ENCODE measurements at places on chromosomes 6 and 20.
A peak's percentile ranks its signal among the peaks of the same experiment; 100 is the strongest.

DNA sequence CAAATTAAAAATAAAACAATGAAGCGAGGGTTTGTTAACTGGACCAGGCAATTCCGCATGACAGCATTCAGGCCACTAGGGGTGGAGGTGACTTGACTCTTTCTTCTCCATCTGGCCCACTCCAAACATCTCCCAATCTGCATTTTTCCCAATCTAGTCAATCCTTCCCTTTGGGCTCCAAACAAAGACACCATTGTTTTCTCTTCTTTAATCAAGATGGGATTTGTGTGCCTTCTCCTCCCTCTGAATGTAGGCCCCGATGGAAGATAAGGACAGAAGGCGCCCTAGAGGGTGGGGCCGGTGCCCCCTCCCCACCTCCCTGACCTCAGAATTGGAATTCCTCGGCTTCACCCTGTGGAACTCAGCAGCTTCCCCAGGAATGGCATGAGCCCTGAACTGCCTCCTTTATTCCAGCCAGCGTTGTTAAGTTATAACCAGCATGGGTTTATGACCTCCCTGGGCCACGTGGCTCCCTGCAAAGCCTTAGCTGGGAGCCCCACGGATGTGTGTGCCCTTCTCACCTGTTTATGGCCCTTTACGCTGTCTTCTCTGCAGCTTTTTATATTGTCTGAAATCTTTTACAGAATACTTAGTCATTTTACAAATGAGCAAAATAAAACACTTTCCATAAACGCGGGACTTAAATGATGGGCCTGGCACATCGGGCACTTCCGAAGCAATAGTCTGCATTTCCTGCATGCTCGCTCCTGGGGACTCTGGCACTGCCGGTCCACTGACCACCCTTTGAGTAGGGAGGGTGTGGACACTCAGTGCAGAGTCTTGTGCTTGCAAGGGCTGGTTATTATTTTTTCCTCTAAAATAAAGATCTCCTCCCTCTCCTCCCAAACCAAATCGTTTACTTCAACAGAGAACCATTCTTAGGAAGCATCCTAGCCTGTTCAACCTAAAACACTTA, 24.5 kb downstream of the OVOL2 start:
- no peak for DNase-seq

DNA sequence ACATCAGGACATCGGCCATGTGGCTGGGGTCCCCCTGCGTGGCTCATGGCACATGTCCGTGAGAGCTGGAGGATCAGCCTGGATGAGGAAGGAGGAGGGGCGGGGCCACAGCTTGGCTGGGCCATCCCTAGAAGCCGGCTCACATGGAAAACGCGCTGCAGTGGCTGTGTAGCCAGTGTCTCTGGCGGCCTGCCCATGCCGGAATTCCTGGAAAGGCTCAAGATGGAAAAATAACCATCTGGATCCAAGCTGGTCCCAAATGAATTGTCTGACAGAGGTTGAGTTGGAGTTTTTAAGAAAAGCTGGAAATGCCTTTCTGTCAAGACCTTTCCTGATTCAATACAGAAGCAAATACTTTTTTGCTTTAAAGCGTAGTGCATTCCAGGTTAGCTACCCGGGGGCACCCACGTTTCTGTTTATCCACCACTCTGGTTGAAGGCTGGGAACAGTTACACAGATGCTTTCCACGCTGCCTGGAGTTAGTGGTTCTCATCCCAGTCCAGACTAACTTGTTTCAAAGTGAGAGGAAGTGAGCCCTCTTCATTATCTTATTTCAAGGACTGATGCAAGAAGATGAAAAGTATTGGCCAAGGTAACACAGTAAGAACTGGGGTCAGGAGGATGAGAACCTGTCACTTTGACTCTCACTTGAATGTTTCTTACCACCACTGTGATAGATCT, 99.0 kb downstream of the GMPR start:
- peak; percentile 71 for DNase-seq

- DNase-seq = peak; percentile 45
Measured at GRCh38 chr6:41546866-41547798, 951 bp downstream of the FOXP4 start.

DNA sequence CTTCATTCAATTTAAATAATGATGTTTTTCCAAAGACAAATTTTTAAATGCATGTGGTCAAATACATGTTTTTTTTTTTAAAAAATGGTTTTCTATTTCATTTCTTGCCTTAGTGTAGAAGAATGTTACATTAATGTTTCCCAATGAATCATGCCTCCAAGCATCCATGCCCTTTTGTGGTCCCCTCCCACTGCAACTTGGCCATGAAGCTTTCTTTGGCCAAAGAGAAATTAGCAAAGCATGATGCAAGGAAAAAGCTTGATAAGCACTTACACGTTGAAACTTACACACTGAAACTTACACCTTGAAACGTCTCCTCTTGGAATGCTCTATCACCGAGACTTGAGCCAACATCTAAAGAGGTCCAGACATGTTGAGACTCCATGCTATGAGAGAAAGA, 93.0 kb upstream of the ELOVL5 start:
- DNase-seq = peak; percentile 62

DNA sequence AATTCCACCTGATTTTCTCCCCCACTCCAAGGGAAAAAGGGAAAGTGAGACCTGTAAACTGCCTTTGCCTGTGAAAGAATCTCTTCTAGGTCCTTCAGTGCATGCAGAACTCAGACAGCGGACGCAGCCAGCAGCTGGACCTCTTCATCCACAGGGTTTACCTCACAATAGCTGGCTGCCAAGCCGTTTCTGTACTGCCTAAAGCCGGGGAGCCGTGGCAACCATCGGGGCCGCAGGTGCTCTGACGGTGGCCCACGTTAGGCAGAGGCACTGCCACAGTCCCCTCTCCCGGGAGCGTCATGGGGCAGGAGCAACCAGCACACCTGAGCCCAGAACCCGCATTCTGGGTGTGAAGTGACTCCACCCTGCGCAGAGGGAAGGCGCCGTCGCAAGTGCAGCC, 206.1 kb downstream of the TTLL2 start:
- DNase-seq = no peak

DNA sequence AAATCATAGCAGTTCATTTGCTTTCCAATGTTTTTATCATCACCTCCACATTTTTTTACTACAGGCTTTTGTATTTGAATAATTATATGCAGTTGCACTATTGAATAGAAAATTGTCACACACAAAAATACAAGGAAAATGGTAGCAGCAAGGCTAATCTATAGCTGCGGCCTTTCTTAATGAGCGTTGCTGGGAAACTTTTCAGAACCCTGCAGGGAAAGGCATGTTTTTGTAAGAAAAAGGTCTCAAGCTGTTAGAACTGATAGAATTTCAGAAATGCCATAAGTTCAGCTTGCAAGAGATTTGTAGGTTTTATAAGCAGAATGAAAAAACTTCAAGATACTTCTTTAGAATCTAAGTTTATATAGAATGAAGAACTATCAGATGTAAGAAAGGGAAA, 535.8 kb downstream of the LMBRD1 start:
- DNase-seq = no peak

GRCh38 chr6:89385156-89385667, 26.9 kb downstream of the RRAGD start:
- DNase-seq = no peak
